ENCODE measurements at places on chromosomes 13 and 19. TPM values are rescaled to one million over a fixed set of nuclear protein-coding genes. Genes with fewer than 3 reads are reported as not detected.

GRCh38 chr19:16259385-16260159 is 61.9 kb downstream of the AP1M1 start:
- peak; percentile 58 for DNase-seq

- no peak for DNase-seq
Observed at GRCh38 chr19:3839941-3840340, 28.9 kb downstream of the ZFR2 start.

DNA sequence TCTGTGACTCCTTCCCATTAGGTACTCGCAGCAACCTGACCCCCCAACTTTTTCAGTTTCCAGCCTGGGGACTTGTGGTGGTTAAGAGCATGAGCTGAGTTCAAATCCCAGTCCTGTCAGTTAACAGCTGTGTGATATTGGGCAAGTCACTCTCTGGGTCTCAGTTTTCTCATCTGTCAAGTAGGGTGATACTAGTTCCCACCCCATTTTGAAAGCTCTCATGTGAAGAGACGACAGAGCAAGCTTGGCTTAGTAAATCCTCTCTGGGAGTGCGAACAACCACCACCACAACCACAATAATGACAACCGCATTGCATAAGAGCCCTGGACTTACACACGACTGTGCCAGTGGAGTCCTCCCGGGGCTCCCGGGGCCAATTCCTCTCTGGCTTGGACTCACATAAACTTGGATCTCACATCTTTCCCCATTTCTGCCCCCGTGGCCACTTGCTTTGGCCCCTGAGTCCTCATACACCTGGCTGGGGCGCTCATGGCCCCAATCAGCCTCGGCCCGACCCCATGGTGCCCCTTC is 454 bp downstream of the BLVRB start:
- peak; percentile 48 for DNase-seq

DNA sequence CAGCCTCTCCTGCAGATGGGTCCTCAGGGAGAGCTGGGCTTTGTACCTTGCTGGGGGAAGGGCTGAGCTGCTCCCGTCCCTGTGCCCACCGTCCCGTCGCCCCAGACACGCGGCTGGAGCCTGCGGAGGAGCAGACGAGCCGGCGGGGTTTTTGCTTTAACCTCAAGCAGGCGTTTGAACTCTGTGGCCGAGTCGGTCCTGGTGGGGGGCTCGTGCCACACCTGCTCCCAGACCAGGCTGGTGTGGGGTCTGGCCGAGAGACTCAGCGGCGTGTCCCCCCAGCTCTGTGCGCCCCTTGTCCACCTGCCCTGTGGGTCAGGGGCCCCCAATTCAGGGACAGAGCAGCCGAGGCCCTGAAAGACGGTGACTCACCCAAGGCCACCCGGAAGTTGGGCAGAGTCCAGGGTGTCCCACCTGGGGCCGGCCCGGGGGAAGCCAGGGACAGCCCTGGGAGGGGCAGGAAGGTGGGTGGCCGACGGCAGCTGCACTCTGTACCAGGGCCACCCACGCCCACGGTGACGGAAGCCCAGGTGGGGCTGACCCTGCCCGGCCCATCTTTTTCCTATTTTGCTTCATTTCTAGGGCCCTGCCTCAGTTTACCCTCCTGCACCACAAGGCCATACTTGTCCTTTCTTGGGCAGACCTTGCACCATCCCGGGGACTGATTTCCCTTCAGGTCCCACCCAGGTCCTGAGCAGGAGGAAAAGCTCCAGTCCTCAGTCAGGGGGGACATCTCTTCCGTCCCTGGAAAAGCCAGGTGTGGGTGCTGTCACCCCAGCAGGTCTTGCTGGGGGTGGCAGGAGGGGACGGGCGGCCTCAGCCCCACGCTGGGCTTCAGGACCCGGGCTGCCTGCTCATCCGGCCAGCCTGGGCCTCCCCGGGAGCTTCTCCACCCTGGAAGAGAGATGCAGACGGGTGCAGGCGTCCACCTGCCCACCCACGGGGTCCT is 5.3 kb downstream of the EFNA2 start:
- no peak for DNase-seq

GRCh38 chr19:7902796-7903243 is 857 bp upstream of the MAP2K7 start:
- no peak for DNase-seq

GRCh38 chr19:5627395-5627904 is 4.6 kb downstream of the SAFB start:
- no peak for DNase-seq

GRCh38 chr19:37931881-37932655 is 25.1 kb downstream of the SIPA1L3 start:
- DNase-seq: no peak

DNA sequence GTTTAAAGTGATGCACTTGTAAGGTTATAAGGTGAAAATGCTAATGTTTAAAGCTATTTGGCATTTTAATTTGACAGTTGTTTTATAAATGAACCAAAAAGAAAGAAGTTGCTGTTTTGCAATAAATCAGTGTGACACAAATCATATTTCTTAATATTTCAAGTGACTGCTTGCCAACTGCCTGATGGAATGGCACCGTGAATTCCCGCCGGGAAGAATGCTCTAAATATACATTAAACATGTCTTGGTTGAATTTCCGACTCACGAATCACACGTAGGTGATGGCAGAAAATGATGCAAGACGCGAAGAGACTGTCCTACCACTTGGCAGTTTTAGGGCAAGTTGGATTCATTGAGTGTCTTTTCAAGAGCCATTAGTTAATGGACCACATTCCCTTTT is 3.1 kb upstream of the GJB2 start:
- no peak for DNase-seq

DNA sequence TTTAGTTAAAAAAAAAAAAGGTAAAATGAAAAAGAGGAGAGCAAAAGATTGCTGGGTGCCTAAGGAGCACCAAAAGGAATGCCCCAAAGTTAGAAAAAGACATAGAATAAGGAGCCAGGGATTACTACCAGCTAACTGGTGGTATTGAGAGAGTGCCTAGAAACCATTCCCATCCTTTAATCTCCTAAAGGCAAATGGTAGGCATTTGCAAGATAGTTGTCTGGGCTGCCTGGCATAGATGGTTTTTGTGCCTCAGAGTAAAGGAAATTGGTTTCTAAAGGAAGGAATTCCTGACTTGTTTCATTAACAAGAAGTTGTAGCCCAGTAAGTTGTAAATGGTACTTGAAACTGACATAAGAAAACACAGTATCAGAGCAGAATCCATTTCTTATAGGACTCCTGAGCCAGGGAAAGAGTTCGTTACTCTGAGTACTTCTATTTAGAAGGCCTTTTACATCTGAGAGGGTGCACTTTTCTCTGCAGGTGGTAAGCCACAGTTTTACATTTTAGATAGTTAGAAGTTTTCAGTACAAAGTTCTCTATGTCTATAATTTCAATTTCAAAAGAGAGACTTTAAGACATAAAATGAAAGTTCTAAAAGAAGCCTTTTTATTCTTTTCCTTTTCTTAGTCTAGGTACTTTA is 92.6 kb downstream of the OLFM4 start:
- no peak for DNase-seq

DNA sequence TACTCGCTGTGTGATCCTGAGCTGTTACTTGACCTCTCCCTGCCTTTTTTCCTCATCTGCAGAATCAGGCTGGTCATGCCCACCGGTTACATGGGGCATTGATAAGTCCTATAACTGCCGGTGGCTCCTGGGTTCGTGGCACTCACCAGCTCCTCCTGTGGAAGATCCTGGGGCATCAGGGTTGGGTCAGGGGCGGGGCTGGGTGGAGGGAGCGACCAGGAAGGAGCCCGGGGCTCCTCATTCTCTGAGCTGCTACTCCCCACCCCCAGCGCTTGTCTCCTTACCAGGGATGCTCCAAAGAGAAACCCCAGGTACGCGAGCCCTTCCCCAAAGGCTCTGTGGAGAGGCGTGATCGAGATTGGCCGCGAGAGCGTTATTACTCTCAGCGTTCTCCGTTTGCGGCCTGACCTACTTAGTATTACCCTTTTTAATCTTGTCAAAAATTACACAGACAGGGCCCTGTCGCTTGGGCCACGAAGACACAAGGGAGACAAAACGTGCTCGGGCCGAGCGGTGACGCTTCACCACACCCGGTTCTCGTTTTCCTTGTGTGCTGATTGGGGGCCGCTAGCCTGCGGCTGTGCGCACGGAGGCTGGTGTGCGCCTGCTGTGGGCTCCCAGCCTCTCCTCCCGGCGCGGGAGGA is 10.7 kb downstream of the HDGFL2 start:
- no peak for DNase-seq

Gene IQCN
- 26.5 TPM for total RNA-seq

Gene TNFSF9
- total RNA-seq: 4.5 TPM

Gene SPATA13
- 115 TPM for total RNA-seq

Gene NCAN
- not detected for total RNA-seq

Gene SIGLEC10
- 0.25 TPM for total RNA-seq
